MG63 (cell line): ENCODE measurements at places on chromosomes 12 and 14. TPM values are rescaled to one million over a fixed set of nuclear protein-coding genes. Genes with fewer than 3 reads are reported as not detected.

The CACNA2D4 gene
- total RNA-seq, result 0.91 and 1.4 TPM in 2 replicates

The DIABLO gene
- 70.9 and 74.7 TPM in 2 replicates for total RNA-seq

The PARPBP gene
- total RNA-seq, result 19.2 and 37.6 TPM in 2 replicates

The PRICKLE1 gene
- total RNA-seq, result 4.7 and 8.6 TPM in 2 replicates

The EFS gene
- total RNA-seq, result 7.5 and 9.0 TPM in 2 replicates

The FOXA1 gene
- 0.64 TPM in 1 of 2 replicates, not detected in the other for total RNA-seq

The SRP54 gene
- total RNA-seq, result 41.9 and 52.3 TPM in 2 replicates

The PRB2 gene
- not detected in 2 replicates for total RNA-seq

The PMEL gene
- 2.0 TPM in 1 of 2 replicates, not detected in the other for total RNA-seq

The CLECL1 gene
- total RNA-seq, result not detected in 2 replicates
